Skeletal muscle tissue (tissue), 5 donors: ENCODE measurements at places on chromosomes 11 and 22. TPM values are rescaled to one million over a fixed set of nuclear protein-coding genes. Genes with fewer than 3 reads are reported as not detected.

Gene CNTN5
- 10.4 TPM for total RNA-seq

Gene PKP3
- total RNA-seq: 1.0 TPM

Gene MMP13
- not detected for total RNA-seq

Gene CACNA1I
- total RNA-seq: not detected

Gene CYB5R2
- total RNA-seq: 2.6 TPM

Gene SERPING1
- total RNA-seq: 15.1 TPM

Gene PAX6
- not detected for total RNA-seq

Gene CNTF
- 1.6 TPM for total RNA-seq

Gene TENM4
- 18.3 TPM for total RNA-seq

Gene MYO18B
- total RNA-seq: 144 TPM

Gene HBG2
- 17,934 TPM for total RNA-seq

Gene DBX1
- under 0.01 TPM for total RNA-seq

Gene MCM5
- total RNA-seq: 25.1 TPM

Gene SELENOH
- 61.1 TPM for total RNA-seq

Gene AQP11
- total RNA-seq: 0.52 TPM

Gene PRRG4
- under 0.01 TPM for total RNA-seq

Gene ISX
- not detected for total RNA-seq

Gene ENTHD1
- total RNA-seq: not detected

Gene MYBPC3
- total RNA-seq: 1.6 TPM

Gene OR5F1
- not detected for total RNA-seq

Gene FAM111B
- 3.7 TPM for total RNA-seq

Gene ANO5
- 24.0 TPM for total RNA-seq

Gene NOX4
- 5.2 TPM for total RNA-seq

Gene OR4A5
- total RNA-seq: not detected

Gene PIWIL4
- total RNA-seq: 8.9 TPM

Gene FOLR2
- total RNA-seq: 15.1 TPM

Gene SYTL2
- 51.1 TPM for total RNA-seq

Gene KIAA1671
- total RNA-seq: 11.5 TPM

Gene MAP6
- total RNA-seq: 2.1 TPM

Gene KRTAP5-11
- not detected for total RNA-seq

Gene SCUBE2
- 37.1 TPM for total RNA-seq

Gene YPEL4
- total RNA-seq: 0.52 TPM

Gene VSIG10L2
- total RNA-seq: not detected
